T-helper 9 cell (primary cell): ENCODE measurements at places on chromosomes 11 and 22.

GRCh38 chr22:49866646-49867045, 13.0 kb downstream of the ZBED4 start:
- DNase-seq, result no peak

DNA sequence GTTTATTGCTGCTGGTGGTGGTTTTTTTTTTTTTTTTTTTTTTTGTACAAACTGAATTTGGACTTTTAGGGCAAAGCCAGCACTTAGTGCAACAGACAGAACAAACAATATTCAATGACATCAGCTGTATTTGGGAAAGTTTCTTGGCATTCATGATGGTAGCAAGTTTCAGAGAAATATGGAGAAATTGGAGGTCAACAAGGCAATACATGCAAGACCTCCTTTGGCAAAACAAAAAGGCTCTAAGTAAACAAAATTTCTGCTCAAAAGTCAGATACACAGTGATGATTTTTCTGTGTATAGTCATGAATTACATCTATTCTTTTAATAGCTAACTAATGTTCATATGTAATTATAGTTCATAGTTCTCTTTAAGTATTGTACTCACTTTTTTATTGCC, 612.5 kb upstream of the LUZP2 start:
- no peak for DNase-seq

GRCh38 chr11:130068986-130069658, 572 bp upstream of the APLP2 start:
- DNase-seq, result no peak

DNA sequence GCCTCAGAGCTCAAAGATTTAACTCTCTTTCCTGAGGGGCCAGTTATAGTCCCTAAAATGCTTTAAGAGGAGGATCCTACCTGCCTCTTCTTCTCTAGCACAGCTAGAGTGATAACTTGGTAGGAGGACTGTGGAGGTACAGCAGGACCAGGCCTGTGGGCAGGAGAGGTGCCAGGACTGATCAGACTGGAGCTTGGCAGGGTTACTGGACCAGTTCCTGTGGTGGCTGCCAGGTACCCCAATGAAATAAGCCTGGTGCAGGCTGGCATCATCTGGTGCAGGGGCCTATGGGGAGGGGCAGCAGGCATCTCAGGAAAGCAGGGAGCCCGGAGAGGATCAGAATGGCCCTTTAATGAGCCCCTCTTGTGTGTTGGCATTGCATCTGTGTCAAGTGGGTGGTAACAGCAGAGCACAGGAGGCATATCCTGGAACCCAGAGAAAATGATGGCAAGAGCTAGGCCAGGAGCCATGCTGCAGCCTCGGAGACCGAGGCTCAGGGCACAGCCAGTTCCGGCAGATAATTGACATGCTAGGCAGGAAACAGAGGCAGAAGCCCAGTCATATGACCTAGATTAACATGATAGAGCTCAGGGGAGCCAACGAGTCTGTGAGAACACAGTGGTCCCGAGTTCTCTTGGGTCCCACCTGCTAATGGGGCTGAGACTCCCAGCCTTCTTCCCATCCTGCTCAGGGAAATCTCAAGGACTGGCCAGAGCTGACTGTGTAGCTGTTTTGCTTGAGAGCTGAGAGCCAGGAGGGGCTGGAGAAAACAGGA, 187.5 kb upstream of the ZBED5 start:
- no peak for DNase-seq

DNA sequence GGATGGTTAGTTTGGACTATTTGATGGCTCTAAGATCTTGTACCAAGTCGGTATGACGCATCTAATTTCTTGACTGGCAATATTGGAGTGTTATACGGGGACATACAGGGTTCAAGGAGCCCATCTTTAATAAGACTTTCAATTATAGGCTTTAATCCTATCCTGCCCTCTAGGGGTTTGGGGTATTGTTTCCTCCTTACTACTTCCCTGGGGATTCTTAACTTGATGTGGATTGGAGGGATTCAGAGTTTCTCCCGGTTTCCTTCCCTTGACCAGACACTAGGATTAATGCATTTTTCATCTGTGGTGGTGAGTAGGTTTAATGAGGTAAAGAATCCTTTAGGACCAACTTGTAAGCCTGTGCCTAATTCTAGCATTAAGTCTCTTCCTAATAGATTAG, 18.8 kb downstream of the CYP2D6 start:
- no peak for DNase-seq

DNA sequence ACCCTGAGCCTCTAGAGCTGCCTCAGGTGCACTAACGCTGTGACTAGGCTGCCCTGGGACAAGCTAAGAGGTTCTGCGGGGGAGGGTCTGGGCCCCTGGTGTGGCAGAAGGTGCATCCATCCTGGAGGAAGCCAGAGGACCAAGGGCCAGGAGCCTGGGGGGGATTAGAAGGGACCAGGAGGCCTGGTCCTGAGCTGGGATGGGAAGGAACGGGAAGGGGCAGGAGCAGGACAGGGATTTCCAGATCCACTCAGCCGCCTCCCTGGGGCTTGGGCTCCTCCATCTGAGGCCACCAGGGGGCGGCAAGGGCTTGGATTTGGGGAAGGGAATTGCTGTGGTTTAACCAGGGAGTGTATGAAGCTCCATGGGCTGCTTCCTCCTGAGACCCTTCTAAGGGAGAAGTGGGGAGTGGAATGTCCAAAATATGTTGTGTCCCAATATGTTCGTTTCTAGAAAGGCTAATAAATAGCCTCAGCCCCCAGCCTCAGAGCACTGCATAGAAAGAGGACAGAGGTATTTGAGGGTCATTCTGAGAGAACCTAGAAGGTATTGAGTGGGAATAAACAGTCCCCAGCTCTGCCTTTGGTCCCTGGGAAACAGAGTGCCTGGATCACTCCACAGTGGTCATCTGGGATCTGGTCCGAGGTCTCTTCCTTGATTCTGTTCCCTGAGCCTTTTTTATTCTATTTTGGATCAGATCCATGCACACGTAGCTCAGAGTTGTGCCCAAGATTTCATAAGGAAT, 17.4 kb upstream of the PRAME start:
- peak; percentile 11 for DNase-seq

- no peak for DNase-seq
Measured at GRCh38 chr11:107547961-107548360, 17.6 kb downstream of the ALKBH8 start.

- DNase-seq, result no peak
Measured at GRCh38 chr11:61575886-61576861, 4.7 kb downstream of the SYT7 start.
